CD4-positive, alpha-beta T cell (primary cell): ENCODE measurements at places on chromosomes 12 and 14.

GRCh38 chr14:32350020-32350419 lies 20.9 kb downstream of the AKAP6 start:
- no peak for DNase-seq

DNA sequence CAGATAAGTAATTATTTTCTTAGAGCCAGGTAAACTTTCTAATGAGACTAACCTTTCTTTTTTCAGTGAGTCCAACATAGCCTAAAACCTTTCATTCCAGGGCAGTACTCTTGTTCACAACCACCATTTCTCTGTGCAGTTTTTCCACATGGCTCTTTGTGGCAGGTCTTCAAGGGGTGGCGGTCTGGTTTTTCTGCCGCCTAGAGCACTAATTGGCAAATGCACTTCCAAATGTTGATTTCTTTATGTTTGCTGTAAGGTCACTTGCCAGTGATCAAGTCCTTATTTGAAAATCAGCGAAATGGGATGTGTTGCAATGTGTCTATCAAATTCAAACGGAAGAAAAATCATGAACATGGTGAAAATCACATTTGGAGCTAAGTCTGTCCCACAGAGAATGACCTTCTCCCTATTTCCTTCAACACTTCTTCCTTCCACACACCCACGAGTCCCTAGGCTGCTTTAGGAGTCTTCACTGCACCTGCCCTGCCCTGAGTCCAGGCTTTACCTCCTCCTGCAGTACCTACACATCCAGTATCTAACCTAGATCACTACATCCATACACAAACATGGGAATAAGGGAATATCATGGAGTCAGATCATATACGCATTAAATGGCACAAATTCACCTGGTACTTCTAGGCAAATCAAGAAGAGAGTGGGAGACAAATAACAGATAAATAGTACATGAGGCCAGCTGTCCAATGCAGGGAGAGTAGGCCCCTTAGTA lies 1.9 kb downstream of the SRGAP1 start:
- DNase-seq: no peak

GRCh38 chr12:47547077-47547476 lies 158.8 kb downstream of the RPAP3 start:
- no peak for DNase-seq

GRCh38 chr12:121297435-121297991 lies 1.0 kb upstream of the CAMKK2 start:
- no peak for DNase-seq

GRCh38 chr14:65297744-65298143 lies 114.8 kb upstream of the FUT8 start:
- no peak for DNase-seq

GRCh38 chr12:94507455-94507854 lies 47.8 kb upstream of the CEP83 start:
- no peak for DNase-seq

DNA sequence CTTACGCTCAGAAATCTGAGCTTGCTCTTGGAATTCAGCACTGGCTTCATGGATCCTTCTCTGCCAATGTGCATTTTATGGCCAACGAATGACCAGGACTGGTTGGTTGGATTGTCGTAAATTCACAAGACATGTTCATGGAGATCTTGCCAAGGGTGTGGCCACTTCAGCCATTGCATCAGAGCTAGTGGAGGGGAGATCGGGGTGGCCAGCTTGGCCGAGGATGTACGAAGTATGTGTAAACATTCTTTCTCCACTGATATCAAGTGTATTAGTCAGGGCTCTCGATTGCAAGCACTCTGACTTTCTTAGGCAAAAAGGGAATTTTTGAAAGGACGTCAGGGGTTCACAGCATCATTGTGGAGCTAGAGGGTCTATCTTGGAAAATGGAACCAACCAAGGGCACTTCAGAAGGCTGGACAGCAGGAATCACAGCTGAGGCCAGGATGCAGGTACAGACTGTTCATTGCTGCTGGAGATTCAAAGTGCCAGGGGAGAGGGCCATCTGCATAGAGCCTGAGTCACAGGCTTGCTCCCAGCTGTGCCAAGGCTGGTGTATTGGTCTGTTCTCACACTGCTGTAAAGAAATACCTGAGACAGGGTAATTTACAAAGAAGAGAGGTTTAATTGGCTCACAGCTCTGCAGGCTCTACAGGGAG lies 32.9 kb upstream of the ADGRD1 start:
- no peak for DNase-seq

DNA sequence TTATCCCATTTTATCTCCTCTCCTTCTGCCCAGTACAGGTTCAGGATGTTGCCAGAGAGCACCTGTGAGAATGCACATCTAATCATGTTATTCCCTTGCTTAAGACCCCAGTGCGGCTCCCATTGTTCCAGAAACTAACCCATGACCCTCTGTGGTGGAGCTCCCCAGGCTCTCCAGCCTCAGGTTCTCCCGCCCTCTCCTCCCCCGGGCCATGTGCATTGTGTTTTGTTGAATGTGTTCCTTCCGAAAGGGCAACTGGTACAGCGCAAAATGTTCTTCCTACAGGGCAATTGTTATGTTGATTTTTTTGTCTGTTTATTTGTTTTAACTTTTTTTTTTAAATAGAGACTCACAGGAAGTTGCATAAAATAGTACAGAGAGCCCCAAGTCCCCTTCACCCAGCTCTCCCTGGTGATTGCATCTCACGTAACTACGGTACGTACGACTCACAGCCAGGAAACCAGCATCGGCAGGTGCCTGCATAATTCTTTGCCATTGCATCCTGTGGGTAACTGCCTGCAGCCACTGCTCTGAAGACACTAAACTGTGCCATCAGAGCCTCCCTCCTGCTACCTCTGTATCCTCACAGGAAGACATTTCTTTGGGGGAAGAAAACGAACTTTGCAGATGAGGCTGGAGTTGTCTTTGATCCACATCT lies 31.2 kb downstream of the TMEM132C start:
- no peak for DNase-seq

DNA sequence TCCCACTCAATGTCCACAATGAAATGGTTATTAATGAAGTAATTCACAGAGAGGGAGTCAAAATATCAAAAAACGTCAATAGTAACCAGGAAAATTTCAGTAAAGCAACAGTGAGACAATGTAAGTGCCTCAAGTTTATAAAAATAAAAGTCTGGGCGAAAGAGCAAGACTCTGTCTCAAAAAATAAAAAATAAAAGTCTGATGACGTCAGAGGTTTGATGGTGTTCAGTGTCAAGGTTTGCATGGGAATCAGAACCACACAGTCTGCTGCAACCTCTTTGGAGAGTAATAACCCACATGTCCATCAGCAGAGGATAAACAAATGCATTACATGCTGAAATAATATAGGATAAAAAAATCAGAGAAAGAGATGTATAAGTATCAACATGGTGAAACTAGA lies 152.4 kb downstream of the ASCL1 start:
- DNase-seq: no peak

DNA sequence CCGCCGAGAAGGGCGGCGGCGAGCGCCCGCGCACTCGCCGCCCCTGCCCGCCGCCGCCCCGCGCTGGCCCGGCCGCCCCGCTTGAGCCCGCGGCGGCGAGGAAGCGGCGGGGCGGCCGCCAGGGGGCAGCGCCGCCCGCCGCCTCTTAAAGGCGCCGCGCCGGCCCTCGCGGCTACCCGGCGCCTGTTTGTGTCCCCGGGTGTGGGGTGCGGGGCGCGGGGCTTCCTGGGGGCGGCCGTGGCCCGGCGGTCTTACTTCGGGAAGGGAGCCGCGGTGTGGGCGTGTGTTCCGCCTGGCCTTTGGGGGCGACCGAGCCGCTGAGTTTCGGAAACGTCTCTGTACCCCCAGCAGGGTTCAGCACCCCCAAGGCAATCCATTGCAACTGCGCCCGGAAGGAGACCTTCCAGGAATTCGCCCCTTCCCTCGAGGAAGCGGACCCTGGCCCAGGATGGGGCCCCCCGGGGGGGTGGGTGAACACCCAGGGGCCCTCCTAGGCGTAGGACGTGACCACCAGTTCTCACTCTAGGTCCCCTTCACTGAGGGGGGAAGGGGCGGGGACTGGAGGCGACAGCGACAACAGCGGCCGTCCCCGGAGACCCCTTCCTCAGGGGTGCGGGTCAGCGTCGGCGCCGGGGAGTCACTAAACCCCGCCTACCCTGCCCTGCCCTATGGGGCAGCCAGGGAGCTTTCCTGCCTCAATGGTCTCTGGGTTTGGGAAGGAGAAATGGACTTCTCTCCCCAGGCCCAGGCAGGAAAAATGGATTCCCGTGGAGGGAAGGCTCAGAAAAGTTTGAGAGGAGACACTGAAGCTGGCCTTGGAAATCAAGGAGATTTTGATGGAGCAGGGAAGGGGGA lies at the start of gene ITPK1:
ITPK1 (minus strand) TSS at position 105 of the 855 bp plus-strand sequence. CDS start 762 bp downstream, outside the sequence.
- DNase-seq: peak; percentile 55

DNA sequence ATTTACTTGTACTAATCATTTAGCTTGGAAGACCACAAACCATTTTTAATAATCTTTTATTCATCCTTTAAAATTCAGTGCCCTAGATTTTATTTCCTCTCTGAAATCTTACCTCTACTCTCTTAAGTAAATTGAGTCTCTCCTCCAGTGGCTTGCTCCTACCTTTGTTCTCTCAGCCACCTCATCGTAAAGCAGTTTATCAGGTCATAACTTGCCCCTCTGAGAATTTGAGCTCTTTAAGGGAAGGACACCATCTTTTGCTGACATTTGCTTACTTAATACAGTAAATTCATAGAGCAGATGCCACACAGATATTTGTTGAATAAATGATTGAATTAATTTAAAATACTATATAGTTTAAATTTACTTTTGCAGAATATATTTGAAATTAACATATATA lies 794.3 kb downstream of the C12orf50 start:
- no peak for DNase-seq

- no peak for DNase-seq
Observed at GRCh38 chr12:38664661-38665269, 240.6 kb downstream of the CPNE8 start.

- DNase-seq: no peak
Observed at GRCh38 chr14:22474730-22475351, 114.2 kb downstream of the DAD1 start.

GRCh38 chr12:1865284-1865866 lies 45.0 kb downstream of the LRTM2 start:
- DNase-seq: no peak

DNA sequence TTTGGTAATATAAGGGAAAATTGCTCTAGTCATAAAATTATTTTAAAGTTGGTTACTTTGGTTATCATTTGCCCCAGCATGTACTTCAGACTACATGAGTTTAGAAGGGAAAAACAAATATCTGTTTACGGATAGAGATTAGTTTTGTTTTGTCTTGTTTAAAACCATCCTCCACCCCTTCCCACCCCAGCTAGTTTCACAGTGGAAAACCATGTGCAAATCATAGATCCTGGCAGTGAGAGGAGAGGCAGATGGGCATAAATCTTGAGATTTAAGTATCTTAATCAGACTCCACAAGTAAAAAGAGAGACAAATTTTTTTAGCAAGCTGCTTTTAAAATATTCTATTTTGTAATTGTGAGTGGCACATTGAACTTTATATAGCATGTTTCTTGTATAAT lies 424.7 kb downstream of the TMEM117 start:
- DNase-seq: no peak

DNA sequence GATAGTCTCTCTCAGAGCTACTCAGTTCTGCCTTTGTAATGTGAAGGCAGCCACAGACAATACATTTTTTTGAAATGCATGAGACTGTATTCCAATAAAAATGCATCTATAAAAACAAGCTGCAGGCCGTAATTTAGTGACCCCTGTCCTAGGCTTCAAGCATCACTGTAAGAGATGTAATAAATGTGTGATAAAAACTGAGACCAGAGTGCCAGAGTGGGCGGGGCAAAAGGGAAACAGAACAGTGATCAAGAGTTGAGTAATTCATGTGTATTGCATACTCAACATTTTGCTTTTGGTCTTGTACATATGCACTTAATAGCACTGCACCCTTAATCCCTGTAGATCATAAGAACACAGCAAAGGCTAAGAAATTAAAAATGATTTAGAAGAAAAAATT lies 743.5 kb downstream of the DIO2 start:
- DNase-seq: no peak

DNA sequence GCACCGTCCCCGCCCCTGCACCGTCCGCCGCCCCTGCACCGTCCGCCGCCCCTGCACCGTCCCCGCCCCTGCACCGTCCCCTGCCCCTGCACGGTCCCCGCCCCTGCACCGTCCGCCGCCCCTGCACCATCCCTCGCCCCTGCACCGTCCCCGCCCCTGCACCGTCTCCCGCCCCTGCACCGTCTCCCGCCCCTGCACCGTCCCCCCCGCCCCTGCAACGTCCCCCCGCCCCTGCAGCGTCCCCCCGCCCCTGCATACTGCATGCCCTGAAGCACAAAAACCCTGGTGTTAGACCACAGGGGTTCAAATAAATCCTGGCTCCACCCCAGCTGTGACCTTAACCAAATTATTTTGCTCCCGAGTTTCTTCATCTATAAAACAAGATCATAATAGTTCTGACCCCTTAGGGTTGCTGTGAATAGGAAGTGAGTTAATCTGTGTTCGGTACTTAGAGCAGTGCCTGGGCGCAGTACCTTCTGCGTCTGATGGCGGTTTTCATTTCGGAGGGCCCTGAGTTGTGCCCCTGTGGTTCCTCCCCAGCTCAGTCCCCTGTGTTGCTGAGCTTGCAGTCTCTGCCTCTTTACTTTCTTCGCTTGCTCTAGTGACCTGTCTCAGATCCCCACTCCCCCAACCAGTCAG lies 38.1 kb downstream of the ESRRB start:
- DNase-seq: no peak

GRCh38 chr12:20268121-20268732 lies 100.1 kb upstream of the PDE3A start:
- no peak for DNase-seq

DNA sequence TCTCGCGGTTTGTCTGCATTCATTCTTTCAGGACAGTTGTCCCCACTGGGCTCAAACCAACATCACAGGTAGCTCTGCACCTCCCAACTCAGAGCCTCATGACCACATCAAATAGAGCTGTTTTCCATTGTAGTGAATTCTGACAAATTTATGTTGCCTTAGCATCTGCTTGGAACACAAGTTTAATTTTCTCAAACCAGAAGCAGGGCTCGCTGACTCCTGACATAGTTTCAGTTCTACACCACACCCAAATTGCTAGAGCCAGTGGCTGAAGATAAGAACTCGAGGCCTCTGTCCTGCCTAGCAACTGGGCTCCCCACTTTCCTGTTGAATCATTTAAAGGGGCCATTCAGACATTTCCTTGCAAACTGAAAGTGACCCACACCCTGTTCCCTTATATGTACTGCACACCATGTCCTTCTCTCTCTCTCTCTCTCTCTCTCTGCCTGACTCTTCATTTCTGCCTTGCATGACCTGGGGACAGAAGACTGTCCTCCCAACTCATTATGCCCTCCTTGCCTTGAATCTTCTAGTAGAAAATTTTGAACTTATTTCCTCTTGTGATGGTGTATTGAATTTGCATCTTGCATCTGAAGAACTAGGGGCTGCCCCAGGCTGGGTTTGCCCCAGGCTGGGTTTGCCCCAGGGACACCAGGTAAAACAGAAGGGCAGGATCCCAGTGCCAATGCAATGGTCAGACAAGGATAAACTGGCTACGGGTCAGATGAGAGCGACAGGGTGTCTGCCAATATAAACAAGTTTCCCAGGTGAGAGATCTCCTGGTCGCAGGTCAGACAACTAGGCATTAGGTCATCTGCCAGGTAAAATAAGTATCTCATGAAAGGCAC lies 9.7 kb upstream of the WSCD2 start:
- DNase-seq: peak; percentile 4

GRCh38 chr12:57090924-57091637 lies 2.2 kb downstream of the NAB2 start:
- no peak for DNase-seq

GRCh38 chr14:101004954-101005353 lies 101.4 kb upstream of the RTL1 start:
- no peak for DNase-seq

- DNase-seq: no peak
Observed at GRCh38 chr12:80118565-80119324, 19.4 kb downstream of the OTOGL start.
